ENCODE measurements at places on chromosomes 11 and 22. TPM values are rescaled to one million over a fixed set of nuclear protein-coding genes. Genes with fewer than 3 reads are reported as not detected.

Gene KRTAP5-2
- total RNA-seq: not detected

Gene MRPL48
- total RNA-seq: 35.9 TPM

Gene AMPD3
- total RNA-seq: 9.0 TPM

Gene ATG16L2
- total RNA-seq: 26.3 TPM

Gene OR4A16
- total RNA-seq: not detected

Gene BUD13
- 23.8 TPM for total RNA-seq

Gene UBQLN3
- total RNA-seq: not detected

Gene PAX6
- total RNA-seq: 23.8 TPM

Gene OR52H1
- total RNA-seq: not detected

Gene CCDC157
- 6.9 TPM for total RNA-seq

Gene JAML
- total RNA-seq: 0.57 TPM

Gene SEPTIN5
- 45.7 TPM for total RNA-seq

Gene MPPED2
- total RNA-seq: 63.9 TPM

Gene LRP4
- 46.9 TPM for total RNA-seq

Gene NTM
- 19.2 TPM for total RNA-seq

Gene OR8G5
- not detected for total RNA-seq

Gene TESMIN
- 9.7 TPM for total RNA-seq

Gene SYT9
- total RNA-seq: 1.6 TPM

Gene RTL10
- 39.1 TPM for total RNA-seq

Gene MS4A18
- 0.75 TPM for total RNA-seq

Gene DDX10
- total RNA-seq: 34.7 TPM

Gene MAP6
- 4.3 TPM for total RNA-seq

Gene OR52N4
- not detected for total RNA-seq

Gene CAT
- total RNA-seq: 61.2 TPM

Gene CADM1
- 102 TPM for total RNA-seq

Gene PGA3
- total RNA-seq: 1.3 TPM

Gene BTG4
- not detected for total RNA-seq

Gene SF3B2
- total RNA-seq: 192 TPM

Gene TMPRSS6
- 7.6 TPM for total RNA-seq

Gene MS4A12
- total RNA-seq: not detected

Data from type B pancreatic cell (in vitro differentiated cells).